ENCODE measurements at places on chromosomes 1 and 21.
A peak's percentile ranks its signal among the peaks of the same experiment; 100 is the strongest.

DNA sequence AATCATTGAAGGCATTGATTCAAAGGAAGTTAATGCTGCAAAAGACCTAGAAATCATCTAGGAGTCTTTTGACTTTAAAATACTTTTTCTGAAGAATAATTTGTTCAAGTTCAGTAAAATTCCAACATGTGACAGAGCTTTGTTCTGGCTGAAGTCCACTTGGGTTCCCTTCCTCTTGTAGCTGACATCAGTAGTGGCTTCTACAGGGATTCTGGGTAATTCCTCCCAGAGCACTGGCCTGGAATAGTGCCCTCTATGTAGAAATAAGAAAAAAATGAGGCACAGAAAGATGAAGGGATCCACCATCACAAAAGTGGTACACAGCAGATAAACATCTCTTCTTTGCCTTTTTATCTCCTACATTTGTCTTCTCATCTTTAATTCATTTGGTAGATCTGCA lies 548.1 kb downstream of the LTN1 start:
- H3K4me1 ChIP-seq = no peaks in the 10 kb centered on the region
- no peak overlapping the region for H3K27ac ChIP-seq
- DNase-seq = no peak
- no peaks in the 10 kb centered on the region for H3K36me3 ChIP-seq

DNA sequence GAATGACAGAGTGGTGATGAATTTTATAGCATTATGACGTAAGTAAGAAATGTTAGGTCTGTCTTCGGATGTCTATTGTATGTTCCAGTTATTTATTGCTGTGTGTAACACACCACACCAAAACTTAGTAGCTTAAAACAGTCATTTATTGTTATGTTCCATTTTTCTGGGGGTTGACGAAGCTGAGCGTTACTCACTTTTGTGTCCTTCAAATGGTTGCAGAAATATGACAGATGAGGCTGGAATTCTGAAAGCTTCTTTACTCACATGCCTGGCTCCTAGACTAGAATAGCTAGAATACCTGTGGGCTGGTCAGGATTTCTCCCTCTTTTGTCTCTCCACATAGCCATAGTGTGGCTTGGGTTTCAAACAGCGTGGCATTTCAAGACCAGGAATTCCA lies 62.1 kb upstream of the S1PR1 start:
- peak; percentile 27 for DNase-seq
- no peak overlapping the region for H3K27ac ChIP-seq
- no peaks in the 10 kb centered on the region for H3K27me3 ChIP-seq
- H3K36me3 ChIP-seq = no peaks in the 10 kb centered on the region

- H3K4me3 ChIP-seq = no peak overlapping the region
- no peaks in the 10 kb centered on the region for H3K36me3 ChIP-seq
- no peak overlapping the region for H3K27ac ChIP-seq
- H3K27me3 ChIP-seq = no peaks in the 10 kb centered on the region
These were observed 22.5 kb downstream of the NIBAN1 start for GRCh38 chr1:184951788-184952187.

DNA sequence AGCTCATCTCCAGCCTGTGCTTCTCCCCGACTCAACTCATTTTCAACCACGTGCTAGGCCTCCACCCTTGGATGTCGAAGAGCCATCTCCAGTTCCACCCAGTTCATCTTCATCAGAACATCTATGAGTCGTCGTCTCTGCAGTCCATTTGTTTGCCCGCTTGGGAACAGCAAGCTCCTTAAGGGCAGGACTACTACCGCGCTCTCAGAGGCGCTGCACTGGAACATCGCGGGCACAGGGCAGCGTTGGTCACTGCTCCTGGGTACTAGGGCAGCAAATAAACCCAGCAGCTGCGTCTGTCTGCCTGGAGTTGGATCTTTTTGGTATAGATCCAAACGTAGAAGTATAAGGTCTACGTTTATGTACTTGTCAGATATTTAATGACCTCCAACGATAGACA lies 478 bp upstream of the PRDM2 start:
- H3K36me3 ChIP-seq = no peaks in the 10 kb centered on the region
- H3K27ac ChIP-seq = no peak overlapping the region
- peaks cover 32% of the 10 kb centered on the region for H3K27me3 ChIP-seq
- no peaks in the 10 kb centered on the region for H3K4me1 ChIP-seq
- H3K4me3 ChIP-seq = peak overlapping the region; percentile 73

DNA sequence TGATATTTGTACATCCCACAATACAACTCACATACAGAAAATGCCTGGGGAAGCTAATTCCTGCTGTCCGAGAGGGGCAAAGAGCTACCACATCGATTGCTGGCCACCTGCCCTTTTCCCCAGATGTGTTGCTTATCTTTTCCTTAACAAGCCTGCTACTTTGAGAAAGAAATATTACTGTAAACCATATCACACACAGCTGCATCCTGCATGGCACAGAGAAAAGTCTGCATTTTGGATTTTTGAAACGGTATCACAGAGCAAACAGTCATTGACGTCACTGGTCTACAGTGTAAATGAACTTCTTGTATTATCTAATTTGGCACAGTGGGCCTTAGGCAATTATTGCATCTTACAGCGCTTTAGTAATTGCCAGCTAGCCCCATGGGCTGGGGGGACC lies 164.7 kb downstream of the CLIC6 start:
- H3K36me3 ChIP-seq = no peaks in the 10 kb centered on the region
- no peak overlapping the region for H3K27ac ChIP-seq
- no peaks in the 10 kb centered on the region for H3K27me3 ChIP-seq
- H3K4me3 ChIP-seq = no peak overlapping the region

- no peak overlapping the region for H3K27ac ChIP-seq
- H3K36me3 ChIP-seq = peaks cover 18% of the 10 kb centered on the region
- no peak for DNase-seq
- no peaks in the 10 kb centered on the region for H3K27me3 ChIP-seq
- H3K4me1 ChIP-seq = peaks cover 7% of the 10 kb centered on the region
These were observed 23.3 kb upstream of the NBL1 start for GRCh38 chr1:19620786-19621185.

- peaks cover 23% of the 10 kb centered on the region for H3K4me1 ChIP-seq
- H3K36me3 ChIP-seq = no peaks in the 10 kb centered on the region
These were observed 663.7 kb downstream of the PTPRC start for GRCh38 chr1:199302554-199302953.

GRCh38 chr1:26364956-26365355 lies 7.6 kb downstream of the ZNF683 start:
- DNase-seq = no peak
- H3K4me1 ChIP-seq = peaks cover 7% of the 10 kb centered on the region
- H3K27ac ChIP-seq = no peak overlapping the region
- no peaks in the 10 kb centered on the region for H3K36me3 ChIP-seq

DNA sequence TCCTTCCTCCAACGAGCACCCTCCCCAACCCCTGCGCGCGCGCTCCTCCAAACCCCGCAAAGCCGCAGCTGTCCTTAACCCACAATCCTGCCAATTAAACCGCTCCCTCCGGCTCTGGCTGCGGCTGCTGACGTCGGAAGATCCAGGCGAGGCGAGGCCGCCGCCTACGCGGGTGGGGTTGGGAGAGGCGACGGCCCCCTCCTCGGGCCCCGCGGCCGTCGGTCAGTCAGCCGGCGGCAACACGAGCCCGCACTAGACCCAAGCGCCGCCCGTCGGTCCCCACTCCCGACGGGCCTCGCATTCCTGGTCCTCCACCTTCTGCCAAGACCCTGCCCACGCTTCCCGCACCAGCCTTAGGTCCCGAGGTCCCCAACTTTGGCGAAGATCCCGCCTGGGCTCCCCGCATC lies 75.4 kb downstream of the VWA5B1 start:
- H3K27ac ChIP-seq = no peak overlapping the region
- no peaks in the 10 kb centered on the region for H3K36me3 ChIP-seq
- H3K4me3 ChIP-seq = peak overlapping the region; percentile 68
- DNase-seq = peak; percentile 57

GRCh38 chr1:56033321-56034037 lies 545.9 kb downstream of the PLPP3 start:
- H3K27me3 ChIP-seq = no peaks in the 10 kb centered on the region
- H3K27ac ChIP-seq = no peak overlapping the region
- H3K36me3 ChIP-seq = no peaks in the 10 kb centered on the region
- no peak overlapping the region for H3K4me3 ChIP-seq
- DNase-seq = no peak

DNA sequence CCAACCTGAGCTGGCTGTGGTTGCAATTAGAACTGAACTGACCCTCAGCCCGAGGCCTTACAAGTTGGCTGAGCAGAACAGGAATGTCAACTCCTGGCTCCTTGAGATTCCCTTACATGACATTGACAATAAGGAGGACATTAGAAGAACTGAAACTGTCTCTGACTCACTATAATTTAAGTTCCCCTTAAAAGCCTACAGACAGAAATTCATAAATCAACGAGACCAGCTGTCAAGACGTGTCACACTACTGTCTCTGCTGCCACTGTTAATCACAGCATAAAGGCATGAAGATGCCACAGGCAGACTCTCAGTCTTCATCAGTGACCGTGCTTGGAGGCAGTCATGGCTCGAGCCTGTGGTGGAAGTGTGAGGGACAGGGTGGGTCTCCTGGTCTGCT lies 168.8 kb downstream of the GABPA start:
- no peak overlapping the region for H3K4me3 ChIP-seq
- DNase-seq = no peak
- no peak overlapping the region for H3K27ac ChIP-seq

DNA sequence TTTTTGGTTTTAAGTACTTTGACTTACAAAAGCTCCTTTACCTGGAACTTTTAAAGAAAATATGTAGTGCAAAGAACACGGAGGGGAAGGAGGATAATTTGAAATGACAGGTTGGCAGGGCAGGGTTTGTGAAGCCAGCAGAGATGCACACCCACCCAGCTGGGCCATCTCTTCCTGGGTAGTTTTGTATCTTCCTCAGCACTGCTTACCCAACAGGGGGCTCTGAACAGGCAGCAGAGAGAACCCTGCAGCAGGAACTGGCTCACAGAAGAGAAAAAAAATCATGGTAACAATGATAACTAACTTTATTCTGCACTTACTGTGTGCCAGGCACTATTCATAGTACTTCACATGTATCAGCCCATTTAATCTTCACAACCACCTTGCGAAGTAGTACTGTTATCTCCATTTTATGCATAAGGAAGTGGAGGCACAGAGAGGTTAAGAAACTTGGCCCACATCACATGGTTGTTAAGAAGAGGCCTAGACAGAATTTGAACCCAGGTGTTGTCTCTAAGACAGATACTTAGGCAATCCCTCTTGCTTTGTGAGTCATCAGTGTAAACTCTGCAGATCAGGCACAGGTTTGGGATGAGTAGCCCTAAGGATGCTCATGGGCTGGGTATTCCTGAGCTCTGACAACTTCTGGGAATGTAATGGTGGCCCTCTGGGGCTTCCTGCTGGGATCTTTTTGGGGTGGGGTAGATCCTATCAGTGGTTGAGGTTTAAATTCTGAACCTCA lies 60.8 kb downstream of the ELK4 start:
- peaks cover 11% of the 10 kb centered on the region for H3K4me1 ChIP-seq
- no peak for DNase-seq
- H3K4me3 ChIP-seq = no peak overlapping the region
- no peaks in the 10 kb centered on the region for H3K36me3 ChIP-seq
- H3K27me3 ChIP-seq = peaks cover 65% of the 10 kb centered on the region

DNA sequence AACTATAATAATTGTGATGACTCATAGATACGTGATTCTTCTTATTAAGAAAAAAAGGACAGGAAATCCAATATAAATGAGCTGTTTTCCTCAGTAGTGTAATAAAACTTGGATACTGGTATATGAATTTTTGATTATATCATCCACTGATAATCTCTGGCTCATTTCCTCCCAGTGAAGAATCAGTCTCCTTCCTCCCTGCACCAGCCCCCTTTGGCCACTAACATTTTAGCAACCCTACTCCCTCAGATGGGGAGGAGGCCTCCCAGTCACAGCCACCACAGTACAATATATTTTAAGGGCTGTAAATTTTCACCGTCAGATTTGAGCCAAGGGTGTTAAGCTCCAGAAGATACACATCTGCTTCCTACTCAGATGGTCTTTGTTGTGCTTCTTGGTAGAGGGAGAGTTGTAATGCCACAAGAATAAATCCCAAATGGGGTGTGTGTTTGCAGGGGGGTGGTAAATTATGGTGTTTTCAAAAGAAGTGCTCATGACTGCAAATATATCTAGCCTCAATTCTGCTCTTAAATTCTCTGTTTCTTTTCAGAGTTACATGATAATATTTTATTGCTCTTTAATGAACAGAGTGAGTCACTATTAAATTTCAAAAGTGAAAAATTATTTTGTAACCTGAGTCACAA lies 153.5 kb downstream of the HLX start:
- H3K27me3 ChIP-seq = no peaks in the 10 kb centered on the region
- no peak overlapping the region for H3K27ac ChIP-seq
- H3K4me3 ChIP-seq = no peak overlapping the region
- no peaks in the 10 kb centered on the region for H3K36me3 ChIP-seq
- DNase-seq = no peak
- peaks cover 3% of the 10 kb centered on the region for H3K4me1 ChIP-seq

DNA sequence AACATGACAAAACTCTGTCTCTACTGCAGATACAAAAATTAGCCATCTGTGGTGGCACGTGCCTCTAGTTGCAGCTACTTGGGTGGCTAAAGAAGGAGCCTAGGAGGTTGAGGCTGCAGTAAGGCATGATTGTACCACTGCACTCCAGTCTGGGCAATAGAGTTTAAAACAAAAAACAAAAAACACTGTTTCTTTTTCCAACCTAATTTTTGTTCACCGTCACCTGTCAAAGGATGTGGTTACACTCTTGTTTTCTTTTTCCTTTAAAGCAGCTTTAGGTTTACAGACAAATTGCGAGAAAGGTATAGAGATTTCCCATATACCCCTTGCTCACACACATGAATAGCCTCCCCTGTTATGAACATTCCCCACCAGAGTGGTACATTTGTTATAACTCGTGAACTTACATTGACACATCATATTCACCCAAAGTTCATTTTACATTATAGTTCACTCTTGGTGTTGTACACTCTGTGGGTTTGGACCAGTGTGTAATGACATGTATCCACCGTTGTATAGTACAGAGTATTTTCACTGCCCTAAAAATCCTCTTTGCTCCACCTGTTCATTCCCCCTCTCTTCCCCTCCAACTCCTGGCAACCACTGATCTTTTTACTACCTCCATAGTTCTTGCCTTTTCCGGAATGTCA lies 26.2 kb downstream of the SMG7 start:
- H3K4me3 ChIP-seq = no peak overlapping the region
- H3K27me3 ChIP-seq = no peaks in the 10 kb centered on the region
- H3K4me1 ChIP-seq = peaks cover 18% of the 10 kb centered on the region
- no peak for DNase-seq
- peak overlapping the region; percentile 82 for H3K27ac ChIP-seq
- H3K36me3 ChIP-seq = no peaks in the 10 kb centered on the region

- H3K4me3 ChIP-seq = no peak overlapping the region
- H3K27me3 ChIP-seq = no peaks in the 10 kb centered on the region
- DNase-seq = no peak
- no peaks in the 10 kb centered on the region for H3K36me3 ChIP-seq
- H3K27ac ChIP-seq = no peak overlapping the region
These were observed 8.4 kb downstream of the PDIK1L start for GRCh38 chr1:26119892-26120608.

GRCh38 chr1:82329226-82329625 lies 528.5 kb downstream of the ADGRL2 start:
- DNase-seq = peak; percentile 26
- no peak overlapping the region for H3K4me3 ChIP-seq
- no peaks in the 10 kb centered on the region for H3K27me3 ChIP-seq

GRCh38 chr1:67743072-67743725 lies 58.2 kb downstream of the GADD45A start:
- DNase-seq = no peak
- H3K36me3 ChIP-seq = no peaks in the 10 kb centered on the region
- peaks cover 13% of the 10 kb centered on the region for H3K27me3 ChIP-seq
- no peak overlapping the region for H3K27ac ChIP-seq
- H3K4me3 ChIP-seq = no peak overlapping the region
